Vein endothelial cell (primary cell): ENCODE measurements at places on chromosomes 3 and 15. TPM values are rescaled to one million over a fixed set of nuclear protein-coding genes. Genes with fewer than 3 reads are reported as not detected.

Gene STRC
- not detected in 2 replicates for total RNA-seq

Gene HTR3E
- total RNA-seq = not detected in 2 replicates

Gene HTR3C
- total RNA-seq = not detected in 2 replicates

Gene CD200R1
- total RNA-seq = not detected in 2 replicates

Gene CLEC3B
- total RNA-seq = 1.4 and 2.6 TPM in 2 replicates

Gene HIGD2B
- total RNA-seq = not detected in 2 replicates

Gene MYEF2
- 15.0 and 20.4 TPM in 2 replicates for total RNA-seq

Gene ZNF80
- total RNA-seq = not detected in 2 replicates

Gene OXTR
- total RNA-seq = 0.29 and 0.65 TPM in 2 replicates
